ENCODE measurements at places on chromosomes 1 and 21.

DNA sequence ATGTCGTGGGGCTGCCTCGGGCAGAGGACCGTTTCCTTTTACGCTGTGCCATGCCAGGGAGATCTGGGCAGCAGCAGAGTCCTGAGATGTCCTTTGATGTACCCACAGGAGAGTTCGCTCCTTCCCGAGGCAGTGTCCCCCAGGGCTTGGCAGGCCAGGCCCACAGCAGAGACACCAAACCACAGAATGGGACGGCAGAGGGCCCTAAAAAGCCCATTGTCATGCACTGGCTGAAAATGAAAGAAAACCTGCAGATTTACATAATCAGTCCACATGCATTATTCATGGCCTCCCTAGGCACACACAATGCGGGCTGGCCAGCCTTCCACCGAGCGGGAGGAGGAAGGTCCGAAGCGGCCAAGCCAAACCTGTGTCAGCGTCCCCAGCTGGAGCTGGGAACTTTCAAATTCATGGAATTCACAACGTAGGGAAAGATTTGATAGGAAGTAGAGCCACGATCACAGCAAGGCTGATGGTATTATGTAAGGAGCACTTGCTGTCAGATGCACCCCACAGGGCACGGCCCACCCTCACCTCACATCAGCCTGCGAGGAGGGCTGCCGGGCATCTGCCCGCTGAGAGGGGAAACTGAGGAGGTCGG lies 25.3 kb upstream of the EFHD2 start:
- DNase-seq, result no peak

DNA sequence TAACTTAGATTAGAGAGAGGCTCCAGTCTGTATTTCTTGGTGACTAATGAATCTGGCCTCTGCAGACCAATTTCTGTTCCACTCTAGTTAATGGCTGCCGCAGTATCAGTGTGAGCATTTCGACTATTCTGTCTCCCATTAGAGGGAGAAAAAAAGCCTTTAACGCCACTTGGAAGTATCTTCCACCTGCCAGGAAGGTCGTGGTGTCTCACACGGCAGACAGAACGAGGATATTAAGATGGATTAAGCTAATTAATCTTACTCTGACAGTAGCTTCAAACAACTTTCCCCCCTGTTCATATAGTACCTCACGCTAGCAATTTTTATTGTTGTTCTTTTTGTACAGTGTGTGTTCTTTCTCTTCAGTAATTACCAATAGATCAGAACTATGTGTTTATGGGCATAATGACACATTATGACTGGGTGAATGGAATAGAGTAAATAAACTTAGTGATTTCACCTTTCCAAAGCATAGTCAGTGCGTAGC lies 153.8 kb downstream of the ADGRL2 start:
- no peak for DNase-seq

DNA sequence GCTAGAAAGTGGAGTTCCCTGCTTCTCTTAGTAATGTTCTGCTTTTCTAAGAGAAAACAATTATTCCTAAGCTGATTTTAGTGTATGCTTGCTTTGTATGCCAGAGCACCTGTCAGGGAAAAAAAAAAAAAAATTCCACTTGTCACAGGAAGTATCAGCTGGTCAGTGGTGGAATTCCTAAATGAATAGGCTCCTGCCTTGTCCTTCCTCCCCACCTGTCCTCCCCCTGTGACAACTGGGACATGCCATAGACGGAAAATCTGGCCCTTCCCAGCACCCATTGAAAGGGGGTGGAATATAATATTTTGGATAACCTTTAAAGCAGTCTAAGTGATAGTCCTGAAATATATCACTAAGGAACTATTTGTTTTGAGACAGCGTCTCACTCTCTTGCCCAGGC lies 10.8 kb downstream of the FNDC5 start:
- DNase-seq, result no peak

GRCh38 chr1:18015719-18016118 lies 91.9 kb upstream of the IGSF21 start:
- DNase-seq, result no peak

DNA sequence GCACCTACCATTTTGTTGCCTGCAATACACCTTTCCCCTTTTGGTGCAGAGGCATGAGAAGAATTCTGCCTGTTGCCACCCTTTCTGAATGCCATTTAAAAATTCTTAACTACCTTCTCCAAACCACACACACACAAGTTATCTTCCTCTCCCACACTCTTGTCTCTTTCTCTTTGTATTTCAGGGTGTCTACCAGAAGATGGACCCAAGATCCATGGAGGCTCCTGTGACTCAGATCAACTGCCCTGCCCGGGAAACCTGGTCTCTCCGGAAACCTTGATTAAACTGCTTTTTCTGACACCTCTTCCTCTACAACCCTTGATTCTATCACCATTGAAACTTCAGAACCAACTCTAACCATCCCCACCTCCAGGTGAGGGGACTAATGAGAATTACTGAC lies 2.4 kb upstream of the TARS2 start:
- DNase-seq, result no peak

- DNase-seq, result no peak
Measured at GRCh38 chr1:56370513-56370912, 208.8 kb downstream of the PLPP3 start.

- DNase-seq, result no peak
Measured at GRCh38 chr1:216410026-216410425, 13.2 kb downstream of the USH2A start.

DNA sequence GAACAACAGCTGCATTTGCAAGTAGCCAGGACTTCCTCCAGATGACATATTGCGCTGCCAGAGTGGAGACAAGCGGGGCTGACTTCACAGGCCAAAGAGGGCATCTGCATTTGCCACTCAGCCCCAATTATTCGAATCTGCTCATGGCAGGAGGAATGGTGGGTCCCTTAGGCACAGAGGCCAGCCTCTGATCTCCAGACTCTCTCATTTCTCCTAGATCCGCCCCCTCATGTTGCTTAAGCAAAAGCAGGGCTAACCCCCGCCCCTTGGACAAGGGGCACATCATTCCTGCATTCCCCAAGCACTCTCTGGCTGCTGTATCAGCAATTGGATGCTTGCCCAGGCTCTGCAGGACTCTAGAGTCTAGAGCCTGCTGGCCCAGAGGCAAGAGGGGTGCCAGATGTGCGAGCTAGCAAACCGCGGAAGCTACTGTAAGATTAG lies 262.4 kb downstream of the ST6GALNAC3 start:
- no peak for DNase-seq

GRCh38 chr1:119636491-119637089 lies 11.5 kb downstream of the ZNF697 start:
- no peak for DNase-seq

GRCh38 chr1:19577561-19577960 lies 66.5 kb upstream of the NBL1 start:
- no peak for DNase-seq

DNA sequence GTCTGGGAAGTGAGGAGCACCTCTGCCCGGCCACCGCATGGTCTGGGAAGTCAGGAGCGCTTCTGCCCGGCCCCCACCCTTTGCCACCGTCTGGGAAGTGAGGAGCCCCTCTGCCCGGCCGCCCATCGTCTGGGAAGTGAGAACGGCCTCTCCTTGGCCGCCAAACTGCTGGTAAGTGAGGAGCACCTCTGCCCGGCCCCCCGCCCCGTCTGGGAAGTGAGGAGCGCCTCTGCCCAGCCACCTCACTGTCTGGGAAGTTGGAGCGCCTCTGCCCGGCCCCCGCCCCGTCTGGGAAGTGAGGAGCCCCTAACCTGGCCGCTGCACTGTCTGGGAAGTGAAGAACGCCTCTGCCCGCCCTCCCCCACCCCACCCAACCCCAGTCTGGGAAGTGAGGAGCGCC lies 22.6 kb downstream of the KCNH1 start:
- no peak for DNase-seq
